ENCODE measurements at places on chromosomes 7 and 10.

- DNase-seq, result no peak
Observed at GRCh38 chr7:9603291-9603690, 1169.9 kb downstream of the NXPH1 start.

DNA sequence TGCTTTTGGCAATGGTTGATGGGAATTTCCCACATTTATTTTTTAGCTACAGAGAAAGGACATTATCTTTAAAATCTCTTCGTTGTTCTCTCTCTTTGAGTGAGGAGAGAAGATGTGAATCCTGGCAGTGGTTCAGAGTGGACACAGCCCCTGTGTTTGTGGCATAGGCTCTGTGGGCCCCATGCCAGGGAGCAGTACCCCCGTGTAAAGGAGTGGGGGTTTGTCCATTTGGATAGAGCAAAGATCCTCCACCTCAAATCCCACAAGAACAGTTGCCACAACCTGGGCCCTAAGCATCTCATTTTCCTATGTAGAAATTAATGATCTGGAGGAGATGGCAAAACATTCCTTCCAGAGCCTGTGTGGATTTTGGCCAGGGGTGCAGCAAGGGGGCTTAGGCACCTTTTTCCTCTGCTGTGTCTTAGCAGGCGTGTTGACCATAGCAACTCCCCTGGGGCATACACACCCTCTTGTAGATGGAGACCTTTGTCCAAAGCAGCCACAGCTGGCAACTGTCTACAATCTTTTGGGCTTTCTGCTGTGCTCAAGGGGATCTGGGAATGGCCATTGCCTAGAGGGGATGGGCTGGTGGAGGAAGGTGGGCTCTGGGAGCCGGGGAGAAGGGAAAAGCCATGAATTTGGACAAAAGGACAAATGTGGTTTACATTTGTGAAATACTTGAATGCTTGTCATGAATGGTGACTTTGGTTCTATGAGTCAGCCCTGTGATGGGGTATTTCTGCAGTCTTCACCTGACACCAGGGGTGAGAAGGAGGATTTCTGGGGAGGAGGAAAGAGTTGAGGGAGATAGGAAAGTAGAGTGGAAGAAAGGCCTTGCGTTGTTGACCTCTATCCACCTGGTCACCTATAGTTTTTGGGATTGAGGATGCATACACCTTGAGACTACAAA is 92.0 kb downstream of the TCF7L2 start:
- DNase-seq, result no peak

DNA sequence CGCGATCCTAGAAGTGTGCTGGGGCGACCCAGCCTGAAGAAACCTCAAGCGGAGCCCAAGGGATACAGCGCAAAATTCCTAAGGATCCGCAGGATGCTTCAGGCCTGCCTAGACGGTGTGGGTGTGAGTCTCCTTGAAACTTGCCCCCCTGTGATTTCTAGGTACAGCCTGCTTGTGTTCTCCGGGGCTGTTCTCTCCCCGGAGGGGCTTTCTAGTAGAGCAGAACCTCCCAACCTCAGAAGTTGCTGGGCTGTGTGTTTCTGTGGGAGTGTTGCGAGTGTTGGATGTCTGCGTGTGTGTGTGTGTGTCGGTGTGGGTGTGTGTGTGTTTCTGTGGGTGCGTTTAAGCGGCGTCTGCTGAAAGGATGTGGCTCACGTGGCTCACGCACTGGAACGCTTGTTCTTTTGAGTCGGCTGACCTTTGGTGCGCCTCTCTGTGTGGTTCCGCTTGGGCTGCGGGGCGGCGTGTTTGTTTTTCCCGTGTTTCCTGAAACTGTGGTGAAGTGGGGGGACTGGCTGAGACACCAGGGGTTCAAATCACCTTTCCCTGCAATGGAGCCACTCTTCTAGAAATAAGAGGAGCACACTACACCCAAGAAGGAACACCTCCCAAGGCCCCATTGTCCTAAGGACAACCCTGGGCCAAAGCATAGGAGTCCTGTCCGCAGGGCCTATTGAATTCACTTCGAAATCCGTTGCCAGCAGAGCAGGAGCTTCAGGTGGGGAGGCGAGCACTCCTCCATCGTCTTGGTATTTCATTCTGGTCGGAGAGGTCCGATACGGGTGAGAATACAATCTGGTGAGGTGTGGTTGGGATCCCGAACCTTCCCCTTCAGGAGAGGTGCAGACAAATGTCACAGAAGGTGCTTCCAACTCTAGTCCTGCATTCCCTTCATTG is 25.1 kb upstream of the ZNF273 start:
- DNase-seq, result no peak

GRCh38 chr7:113742377-113742776 is 176.4 kb downstream of the PPP1R3A start:
- no peak for DNase-seq

GRCh38 chr7:36788825-36789470 is 64.7 kb upstream of the AOAH start:
- no peak for DNase-seq

DNA sequence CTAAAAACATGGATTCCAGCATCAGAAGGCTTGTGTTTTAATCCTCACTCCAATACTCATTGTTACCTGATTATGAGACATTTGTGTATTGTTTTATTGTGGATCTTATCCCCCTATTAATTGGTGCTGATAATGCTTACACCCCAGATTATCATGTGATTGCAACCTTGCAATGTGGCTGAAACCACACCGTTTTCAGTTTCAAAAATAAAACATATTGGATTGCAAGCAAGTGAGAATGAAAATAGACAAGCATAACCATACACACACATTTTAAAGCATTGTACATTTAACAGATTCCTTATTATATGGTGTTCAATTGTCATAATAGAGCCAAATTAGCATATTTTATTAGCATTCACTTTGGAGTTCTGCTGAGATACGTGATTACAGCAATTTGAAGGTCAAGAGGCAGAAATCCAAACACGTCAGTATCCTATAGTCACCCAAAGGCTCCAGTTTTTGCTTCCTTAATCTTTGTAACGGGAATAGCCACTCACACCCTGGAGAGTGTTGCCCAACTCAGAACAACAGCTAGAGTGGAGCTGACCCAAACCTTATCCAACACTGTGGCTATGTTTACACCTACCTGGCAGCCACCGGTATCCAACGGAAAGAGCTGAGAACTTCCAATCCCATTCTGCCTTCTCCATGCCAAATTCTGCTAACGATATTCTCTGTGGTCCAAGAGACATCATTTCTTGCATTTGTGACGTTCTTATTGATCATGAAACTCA is 317.1 kb upstream of the KLF6 start:
- no peak for DNase-seq

DNA sequence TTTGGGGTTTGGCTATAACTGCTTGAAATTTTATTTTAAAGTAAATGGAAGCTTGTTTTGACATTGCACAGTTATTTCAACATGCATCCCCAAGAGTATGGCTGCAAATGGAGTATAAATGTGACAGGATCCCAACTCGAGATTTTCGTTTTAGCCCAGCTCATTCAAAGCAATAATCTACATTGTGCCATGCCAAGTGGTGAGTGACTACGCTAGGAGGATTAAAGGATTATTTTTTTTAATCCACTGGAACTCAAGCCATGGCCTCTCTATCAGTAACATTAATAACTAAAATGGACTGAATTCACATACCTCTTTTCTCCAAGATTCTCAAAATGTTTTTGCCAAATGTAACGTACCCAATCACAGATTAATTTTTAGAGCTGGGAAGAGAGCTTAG is 60.6 kb upstream of the AUTS2 start:
- DNase-seq, result no peak

- DNase-seq, result no peak
Observed at GRCh38 chr7:90879924-90880323, 283.8 kb downstream of the CDK14 start.

DNA sequence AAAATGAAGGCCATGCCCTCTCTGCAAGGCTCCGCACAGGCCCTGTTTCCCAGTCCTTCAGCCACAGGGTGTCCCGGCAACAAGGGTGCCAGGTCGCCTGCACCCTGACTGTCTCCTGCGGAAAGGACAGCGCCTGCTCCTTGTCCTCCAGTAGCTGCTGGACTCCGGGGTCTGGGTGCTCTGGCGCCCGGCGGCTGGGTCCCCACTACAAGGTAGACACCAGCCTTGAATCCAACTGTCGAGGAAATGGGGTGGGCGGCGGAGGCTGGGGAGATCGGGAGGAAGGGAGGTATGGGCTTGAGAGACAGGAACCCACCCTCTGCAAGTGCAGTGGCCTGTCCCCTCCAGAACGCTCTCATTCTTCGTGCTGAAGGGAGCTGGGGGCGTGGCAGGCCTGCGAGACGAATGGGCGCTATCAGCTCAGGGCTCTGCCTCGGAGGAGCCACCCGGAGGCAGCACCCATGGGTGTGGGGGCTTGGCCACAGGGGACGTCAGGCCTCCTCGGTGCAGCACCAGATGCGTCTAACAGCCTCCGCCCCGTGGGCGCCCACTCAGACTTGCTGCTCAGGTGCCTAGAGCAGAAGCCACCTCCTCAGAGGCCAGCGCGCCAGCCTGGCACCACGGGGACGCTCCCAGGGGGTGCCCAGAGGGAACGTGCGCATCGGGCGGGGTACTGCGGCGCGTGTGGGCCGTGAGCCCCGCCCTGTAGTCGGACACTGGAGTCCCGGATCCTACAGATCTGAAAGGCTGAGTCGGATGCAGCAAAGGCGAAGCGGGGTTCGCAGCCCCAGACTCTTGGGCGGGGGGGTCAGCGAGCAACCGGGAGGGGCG is 15.6 kb downstream of the ADAM8 start:
- DNase-seq, result peak; percentile 61

DNA sequence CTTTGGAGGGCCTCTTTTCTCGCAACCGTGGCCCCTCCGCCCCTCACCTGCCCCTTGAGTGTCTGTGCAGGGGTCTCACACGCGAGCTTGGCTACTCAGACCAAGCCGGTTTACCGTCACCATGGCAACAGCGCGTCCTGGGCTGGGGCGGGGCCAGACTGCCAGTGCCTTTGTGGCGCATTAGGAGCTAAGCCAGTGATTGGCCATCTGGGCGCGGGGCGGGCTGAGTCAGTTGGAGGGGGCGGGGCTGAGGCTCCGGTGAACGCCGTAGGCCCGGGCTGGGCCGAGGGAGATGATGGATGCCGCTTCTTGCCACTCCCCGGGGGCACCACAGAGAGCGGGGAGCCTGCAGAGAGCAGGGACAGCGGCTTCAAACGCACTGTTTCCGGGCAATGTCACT is 48.7 kb upstream of the FXYD4 start:
- DNase-seq, result peak; percentile 68

DNA sequence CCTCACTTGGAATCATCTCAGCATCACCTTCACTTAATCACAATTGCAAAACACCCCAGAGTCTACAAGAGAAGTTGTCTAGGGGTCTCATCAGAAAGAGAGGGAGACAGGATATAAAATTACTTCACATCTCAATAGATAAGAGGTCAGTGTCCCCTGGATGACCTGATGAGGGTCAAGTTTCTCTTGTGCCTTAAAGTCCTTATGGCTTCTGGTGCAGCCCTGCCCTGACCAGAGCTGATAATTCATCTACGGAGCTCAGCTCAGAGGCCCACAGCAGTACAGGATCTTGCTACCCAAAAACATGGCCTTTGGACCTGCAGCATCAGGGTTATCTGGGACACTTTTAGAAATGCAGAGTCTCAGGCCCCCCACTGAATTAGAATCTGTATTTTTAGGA is 111.1 kb upstream of the GLI3 start:
- no peak for DNase-seq

- no peak for DNase-seq
Observed at GRCh38 chr10:1193561-1193960, 137.4 kb downstream of the WDR37 start.

GRCh38 chr7:95847061-95847460 is 74.7 kb downstream of the DYNC1I1 start:
- no peak for DNase-seq

DNA sequence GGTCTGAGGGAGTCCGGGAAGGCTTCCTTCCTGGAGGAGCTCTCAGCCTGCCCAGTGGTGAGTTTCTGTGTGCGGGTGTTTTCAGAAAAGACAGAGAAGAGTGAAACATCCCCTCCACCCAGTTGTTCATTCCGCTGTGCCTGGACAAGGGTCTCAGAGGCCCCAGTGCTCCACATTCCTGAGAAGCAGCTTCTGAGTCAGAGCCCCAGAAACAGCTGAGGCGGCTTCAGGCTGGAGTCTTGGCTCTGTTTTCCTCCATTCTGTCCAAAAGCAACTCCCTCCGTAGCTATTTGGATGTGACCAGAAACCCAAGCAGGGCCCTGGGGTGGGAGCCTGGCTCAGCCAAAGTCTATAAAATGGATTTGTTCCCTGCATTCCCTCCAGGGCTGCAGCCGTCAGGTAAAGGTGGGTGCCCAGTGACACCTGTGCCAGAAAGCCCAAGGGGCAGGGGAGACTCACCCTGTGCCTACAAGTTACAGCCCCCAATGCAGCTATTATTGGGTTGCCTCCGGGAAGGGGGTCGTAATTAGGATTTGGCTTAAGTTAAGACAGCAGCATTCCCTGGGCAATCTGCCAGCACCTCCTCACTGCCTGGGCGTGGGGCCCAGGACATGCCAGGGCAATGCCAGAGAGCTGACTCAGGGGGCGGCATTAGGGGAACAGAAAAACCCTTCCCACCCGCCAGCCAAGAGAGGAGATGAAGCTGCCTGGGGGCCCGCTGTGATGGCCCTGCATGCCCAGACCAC is 13.1 kb upstream of the CAMK2G start:
- DNase-seq, result no peak

- no peak for DNase-seq
Observed at GRCh38 chr7:103432712-103433111, 13.3 kb downstream of the SLC26A5 start.

DNA sequence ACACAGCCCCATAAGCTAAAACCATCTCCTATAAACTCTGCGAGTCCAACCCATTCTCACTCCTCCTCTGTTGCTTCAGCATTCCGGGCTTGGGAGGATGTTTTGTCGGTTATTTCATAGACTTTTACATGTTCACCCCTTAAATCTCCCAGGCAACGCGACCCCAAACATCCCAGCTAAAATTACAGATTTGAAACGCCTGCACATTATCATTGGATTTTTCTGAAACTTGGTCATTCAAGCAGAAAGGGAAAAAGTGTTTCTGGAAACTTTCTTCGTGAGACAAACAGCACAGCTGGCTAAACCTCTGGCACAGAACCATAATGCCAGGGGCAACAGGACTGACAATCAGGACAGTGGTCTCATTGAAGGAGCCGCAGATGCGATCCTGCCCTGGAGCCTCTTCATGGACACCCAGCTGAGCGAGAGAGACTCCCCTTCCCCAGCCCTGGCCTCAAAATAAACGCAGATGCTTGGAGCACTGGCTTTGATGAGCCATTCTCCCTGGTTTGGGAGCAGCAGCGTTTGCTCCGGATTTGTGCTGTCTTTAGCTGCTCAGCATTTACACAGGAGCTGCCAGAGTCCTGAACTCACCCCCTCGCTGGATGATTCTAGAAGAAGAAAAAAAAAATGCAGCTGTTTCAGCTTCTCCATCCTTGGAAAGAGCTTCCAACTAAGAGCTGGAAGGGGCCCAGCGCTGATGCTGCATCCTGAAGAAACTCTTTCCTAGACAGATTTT is 30.1 kb downstream of the AFAP1L2 start:
- no peak for DNase-seq

GRCh38 chr7:116630357-116630756 is 41.6 kb upstream of the MET start:
- DNase-seq, result no peak

- DNase-seq, result no peak
Observed at GRCh38 chr7:20304366-20304765, 26.3 kb upstream of the ITGB8 start.

GRCh38 chr10:27223964-27224363 is 16.6 kb downstream of the ACBD5 start:
- DNase-seq, result no peak

Data from stimulated activated CD8-positive, alpha-beta memory T cell treated with anti-CD3 and anti-CD28 coated beads, Interleukin-4, amount 100 ng/mL, for 4 hours (primary cell).